HEK293T (cell line): ENCODE measurements at places on chromosomes 12 and 14.

DNA sequence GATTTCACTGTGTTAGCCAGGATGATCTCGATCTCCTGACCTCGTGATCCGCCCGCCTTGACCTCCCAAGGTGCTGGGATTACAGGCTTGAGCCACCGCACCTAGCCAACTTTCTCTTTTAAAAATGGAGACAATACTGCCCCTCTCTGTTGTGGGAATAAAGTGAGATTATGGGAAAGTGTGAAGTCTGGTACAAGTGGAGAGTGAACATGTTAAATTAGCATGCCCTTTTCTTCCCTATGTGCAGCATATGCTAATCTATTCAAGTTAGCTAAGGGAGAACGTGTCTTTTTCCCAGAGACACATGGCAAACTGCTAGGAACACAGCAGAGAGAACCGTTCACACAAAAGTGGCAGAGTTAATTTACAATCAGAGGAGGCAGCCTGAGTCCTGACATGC lies 1.5 kb downstream of the COPS7A start:
- no peak for DNase-seq

- no peak for DNase-seq
These were observed 224.3 kb upstream of the MDGA2 start for GRCh38 chr14:47899685-47900084.

- no peak for DNase-seq
These were observed 155.1 kb downstream of the SYT1 start for GRCh38 chr12:79019672-79020071.

DNA sequence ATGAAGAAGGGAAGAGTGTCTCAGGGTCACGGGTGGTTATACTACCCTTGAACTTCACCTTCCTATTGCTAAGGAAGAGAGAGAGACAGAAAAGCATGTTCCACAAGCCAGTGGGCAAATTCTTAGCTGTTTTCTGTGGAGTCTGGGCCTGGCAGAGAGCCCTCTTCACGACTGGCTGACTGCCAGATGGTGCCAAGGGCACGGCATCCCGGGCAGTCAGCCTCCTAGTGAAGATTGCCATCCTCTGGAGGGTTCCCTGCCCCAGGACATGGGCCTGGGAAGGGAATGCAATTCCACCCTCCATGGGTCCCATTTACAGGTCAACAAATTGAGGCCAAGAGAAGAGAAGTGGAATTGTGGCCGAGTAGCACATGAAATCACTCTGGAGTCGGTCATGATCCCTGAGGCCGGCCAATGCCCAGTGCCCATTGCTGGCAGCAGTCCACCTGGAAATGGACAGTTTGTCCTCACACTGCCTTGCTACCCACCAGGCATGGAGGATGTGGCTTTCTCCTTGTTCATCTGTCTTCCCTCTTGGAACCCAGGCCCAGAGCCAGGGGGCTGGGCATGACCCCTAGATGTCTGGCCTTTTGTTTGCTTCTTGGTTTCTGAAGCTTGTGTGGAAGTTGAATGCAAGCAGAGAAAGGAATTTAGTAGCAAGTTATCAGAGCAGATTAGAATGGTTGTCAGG lies 9.9 kb downstream of the TUNAR start:
- DNase-seq = no peak
